Anterior cingulate cortex (tissue), 58 donors: ENCODE measurements at places on chromosomes 4 and X.

DNA sequence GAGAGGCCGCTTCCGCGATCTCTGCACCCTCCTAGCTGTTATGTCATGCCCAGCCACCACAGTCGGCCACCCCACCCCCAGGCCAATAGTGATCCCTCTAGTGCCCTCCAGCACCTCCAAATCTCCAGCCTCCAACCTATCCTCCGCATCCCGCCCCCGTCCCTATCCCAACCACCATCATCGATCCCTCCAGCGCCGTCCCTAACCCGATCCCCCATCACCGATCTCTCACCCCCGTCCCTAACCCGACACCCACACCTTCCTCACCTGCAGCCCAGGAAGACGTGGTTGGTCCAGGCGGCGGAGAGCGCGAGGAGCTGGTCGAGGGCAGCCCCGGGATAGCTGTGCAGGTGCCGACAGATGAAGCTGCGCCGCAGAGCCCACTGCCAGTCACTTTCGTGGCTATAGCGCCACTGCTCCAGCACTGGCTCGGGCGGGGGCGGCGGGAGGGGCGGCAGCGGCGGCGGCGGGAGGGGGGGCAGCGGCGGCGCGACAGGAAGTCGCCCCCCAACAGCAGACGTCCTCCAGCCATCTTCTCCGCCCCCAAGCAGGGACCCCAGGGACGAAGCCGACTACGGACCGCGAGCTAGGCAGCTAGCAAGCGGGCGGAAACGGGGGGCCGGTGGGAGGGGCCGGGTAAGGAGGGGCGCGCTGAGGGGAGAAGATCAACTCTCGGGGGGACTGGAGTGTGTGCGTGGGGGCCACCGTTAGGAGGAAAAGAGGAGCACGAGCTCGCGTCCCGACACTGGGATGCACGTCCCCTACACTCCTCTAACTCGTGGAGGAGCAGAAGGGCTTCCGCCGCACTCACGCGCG, 552 bp downstream of the NKRF start:
- DNase-seq: no peak

GRCh38 chr4:13464543-13464942, 19.6 kb downstream of the RAB28 start:
- no peak for DNase-seq

DNA sequence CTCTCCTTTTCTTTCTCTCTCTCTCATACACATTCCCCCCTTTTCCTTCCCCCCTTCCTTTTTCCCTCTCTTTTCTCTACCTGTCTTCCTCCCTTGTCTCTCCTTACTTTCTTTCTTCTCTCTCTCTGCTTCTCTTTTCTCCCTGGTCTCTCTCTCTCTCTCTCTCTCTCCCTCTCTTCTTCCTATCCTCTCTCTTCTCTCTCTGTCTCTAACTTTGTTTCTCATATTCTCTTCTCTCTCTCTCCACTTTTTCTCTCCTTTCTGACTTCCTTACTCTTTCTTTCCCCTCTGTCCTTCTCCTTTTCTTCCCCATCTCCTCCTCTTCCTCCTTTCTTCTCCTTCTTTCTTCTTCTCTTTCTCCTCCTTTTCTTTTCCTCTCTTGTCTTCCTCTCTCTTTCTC, 103.4 kb downstream of the ARSF start:
- no peak for DNase-seq

- DNase-seq: no peak
Measured at GRCh38 chr4:81960961-81961360, 412.8 kb downstream of the HNRNPD start.

DNA sequence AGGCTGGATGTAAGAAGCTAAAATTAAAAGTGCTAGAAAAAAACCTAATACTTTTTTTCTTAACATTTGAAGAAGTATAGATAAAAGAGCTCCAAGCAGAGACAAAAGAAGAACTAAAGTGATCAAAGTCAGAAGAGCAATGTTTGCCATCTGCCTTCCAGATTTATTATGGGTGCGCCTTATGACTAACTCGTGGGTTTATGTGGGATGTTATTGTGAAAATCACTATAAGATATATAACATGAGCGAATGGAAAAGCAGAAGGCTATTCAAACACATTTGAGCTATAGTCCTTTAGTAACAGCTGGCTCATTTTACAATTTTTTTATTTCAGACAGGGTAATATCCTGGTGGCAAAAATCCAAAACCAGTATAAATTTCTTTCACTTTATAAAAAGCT, 1040.7 kb downstream of the RAPGEF2 start:
- no peak for DNase-seq

- no peak for DNase-seq
Measured at GRCh38 chr4:3291969-3292570, 751 bp upstream of the RGS12 start.

DNA sequence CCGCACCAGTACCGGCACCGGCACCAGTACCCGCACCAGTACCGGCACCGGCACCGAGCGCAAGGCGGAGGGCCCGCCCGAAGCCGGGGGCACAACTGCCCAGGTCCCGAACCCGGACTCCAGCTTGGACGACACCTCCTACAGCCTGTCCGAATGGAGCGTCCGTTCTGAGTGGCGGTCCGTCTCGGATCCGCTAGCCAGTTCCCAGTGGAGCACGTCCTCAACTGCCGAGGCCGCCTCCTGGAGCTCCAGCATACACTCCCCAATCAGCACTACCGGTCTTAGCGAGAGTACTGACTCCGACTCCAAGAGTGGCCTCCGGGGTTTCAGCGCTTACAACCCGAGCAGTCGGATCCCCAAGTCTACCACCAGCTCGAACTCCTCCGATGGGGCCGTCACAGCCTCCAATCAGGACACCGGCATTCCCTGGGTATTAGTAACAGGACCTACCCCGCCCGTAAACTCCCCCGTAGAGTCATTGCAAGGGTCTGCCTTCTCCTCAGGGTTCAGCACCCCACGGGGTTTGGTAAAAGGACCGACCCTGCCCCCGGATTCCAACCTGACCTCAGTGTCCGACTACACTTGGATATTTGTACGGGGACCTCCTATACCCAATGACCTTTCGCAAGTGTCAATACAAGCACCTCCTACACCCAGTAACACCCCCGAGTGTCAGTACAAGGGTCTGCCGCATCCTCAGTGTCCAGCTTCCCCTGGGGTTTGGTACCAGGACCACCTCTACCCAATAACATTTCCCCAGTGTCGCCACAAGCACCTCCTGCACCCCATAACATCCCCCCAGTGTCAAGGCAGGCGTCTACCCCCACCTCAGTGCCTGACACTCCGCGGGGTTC, 721 bp upstream of the MAOA start:
- DNase-seq: peak; percentile 50

GRCh38 chr4:164931551-164932324, 45.7 kb downstream of the TRIM61 start:
- DNase-seq: no peak

DNA sequence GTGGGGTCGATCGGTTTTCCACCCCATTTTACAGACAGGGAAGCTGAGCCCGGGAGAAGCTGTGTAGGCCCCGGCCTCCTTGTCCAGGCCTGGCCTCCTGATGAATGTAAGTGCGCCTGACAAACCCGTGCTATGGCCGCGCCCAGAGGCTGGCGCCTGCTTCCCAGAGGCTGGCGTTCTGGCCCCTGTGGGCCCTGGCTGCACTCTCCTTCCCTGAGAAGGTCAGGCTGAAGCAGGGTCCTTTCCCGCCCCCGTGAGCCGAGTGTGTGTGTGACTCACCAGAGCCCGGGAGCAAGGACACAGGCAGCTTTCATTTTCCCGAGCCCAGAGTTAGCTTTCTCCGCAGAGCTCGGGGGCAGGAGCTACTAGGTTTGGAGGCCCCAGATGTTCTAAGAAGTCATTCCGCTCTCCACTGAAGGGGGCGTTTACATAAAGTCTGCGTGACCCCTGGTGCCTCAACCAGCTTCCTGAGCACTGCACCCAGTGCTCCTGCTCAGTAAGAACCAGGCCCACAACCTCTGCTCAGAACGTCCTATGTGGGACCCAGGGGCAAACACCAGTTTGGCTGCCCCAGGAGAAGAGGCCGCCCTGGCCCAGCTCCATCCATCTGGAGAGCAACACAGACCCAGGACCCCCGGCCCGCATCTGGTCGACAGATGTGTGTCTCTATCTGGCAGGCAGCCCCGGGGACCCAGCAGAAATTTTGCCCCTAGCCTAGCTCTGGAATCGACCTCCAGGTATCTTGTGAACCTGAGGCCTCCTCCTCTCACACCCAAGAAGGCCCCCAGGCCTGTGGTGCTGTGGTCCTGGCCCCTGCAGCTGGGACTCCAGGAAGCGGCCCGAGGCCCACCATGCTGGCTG, 13.6 kb downstream of the UVSSA start:
- no peak for DNase-seq

GRCh38 chrX:115372152-115372551, 82.6 kb downstream of the LUZP4 start:
- DNase-seq: no peak

- no peak for DNase-seq
Measured at GRCh38 chrX:10549280-10549679, 71.1 kb downstream of the MID1 start.

- DNase-seq: no peak
Measured at GRCh38 chr4:54139332-54139731, 39.4 kb downstream of the GSX2 start.

- DNase-seq: no peak
Measured at GRCh38 chr4:156732634-156733033, 239.0 kb downstream of the PDGFC start.

DNA sequence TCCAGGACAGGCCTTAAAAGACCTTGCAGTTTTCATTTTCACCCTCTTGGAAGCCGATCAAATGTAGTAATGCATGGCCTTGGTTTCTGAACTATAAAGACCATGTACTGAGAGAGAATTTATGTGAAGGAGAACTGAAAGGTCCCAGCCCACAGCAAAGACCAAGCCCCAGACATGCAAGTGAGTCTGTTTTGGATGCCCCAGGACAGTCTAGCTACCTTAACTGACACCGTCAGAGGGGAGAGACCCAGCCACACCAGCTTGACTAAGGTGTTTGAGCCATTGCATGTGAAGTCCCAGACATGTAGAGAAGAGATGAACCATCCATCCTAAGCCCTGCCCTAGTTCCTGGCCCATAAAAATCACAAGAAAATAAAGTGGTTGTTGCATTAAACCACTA, 316.8 kb upstream of the GATB start:
- no peak for DNase-seq

DNA sequence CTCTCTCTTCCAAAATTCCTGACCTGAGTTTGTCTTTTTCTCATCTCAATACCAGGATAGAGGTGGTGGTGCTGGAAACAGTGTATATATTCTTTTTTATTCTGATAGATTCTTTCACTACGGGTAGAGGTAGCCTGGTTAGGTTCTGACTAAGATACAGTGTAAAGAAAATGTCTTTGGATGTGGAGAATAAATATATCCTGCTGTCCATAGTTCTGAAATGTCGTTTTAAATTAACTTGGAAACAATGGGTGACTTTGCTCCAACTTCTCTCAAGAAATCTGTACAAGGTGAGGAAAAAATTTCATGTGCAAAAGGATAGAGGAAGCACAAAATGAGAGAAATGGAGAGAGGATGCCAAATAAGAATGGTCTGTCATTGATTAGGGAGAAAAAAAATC, 546.1 kb downstream of the GBA3 start:
- no peak for DNase-seq

GRCh38 chr4:143599827-143600226, 86.3 kb downstream of the SMARCA5 start:
- no peak for DNase-seq

DNA sequence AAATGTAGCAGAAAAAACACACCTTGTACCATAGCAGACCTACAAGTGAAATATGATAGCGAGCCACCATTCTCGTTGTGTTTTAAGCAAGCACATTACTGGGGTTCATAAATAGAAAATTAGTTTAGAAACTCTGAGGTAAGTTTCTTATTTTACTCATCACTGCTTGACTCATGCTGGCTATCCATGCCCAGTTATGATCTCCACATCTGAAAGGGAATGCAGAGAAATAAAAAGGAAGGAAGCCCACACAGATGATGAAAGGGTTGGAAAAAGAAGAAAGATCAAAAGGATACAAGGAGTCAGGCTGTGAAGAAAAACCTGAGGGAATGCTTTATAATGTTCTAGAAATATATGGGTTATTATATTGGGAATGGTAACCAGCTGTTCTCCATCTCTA, 54.5 kb downstream of the CAMK2D start:
- no peak for DNase-seq

- DNase-seq: no peak
Measured at GRCh38 chr4:38570647-38571276, 93.2 kb upstream of the KLF3 start.

DNA sequence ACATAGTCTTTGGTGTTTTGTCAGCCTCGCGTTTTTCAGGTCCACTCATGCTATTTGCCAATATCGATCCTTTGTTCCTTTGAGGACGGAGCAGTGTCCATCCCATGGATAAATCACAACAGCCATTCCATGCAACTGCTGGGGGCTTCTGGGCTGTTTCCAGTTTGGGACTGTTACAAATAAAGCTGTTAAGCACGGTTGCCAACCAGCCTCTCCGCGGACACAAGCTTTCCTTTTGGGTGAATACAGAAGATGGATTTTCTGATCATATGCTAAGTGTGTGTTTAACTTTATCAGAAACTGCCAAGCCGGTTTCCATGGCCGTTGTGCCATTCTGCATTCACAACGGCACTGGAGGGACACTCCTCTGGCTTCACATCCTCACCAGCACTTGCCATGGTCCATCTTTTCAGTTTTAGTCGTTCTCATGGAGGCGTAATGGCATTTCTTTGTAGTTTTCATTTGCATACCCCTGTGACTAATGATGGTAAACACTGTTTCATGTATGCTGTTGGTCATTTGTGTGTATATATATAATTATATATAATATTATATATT, 67.8 kb downstream of the ABLIM2 start:
- no peak for DNase-seq

GRCh38 chr4:98606894-98607293, 51.5 kb downstream of the TSPAN5 start:
- DNase-seq: no peak

DNA sequence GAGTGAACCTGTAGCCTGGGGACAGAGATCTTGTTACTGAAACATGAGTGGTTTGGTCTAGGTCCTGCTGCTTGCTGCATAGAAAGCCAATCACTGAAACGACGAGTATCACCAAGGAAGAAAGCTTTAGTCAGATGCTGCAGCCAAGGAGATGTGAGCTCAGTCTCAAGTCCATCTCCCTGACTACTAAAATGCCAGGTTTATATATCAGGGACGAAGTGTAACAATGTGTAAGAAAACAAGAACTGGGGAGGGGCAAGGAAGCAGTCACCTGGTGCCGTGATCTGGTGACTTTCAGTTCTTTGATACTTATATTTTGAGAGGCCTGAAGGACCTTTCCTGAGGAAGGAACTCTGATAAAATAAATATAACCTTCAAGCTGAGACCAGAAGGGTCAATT, 19.6 kb upstream of the ABRAXAS1 start:
- DNase-seq: no peak

- no peak for DNase-seq
Measured at GRCh38 chr4:163959932-163960331, 465.4 kb downstream of the TMA16 start.
